Transverse colon (tissue), 4 donors: ENCODE measurements at places on chromosomes 1 and 21. TPM values are rescaled to one million over a fixed set of nuclear protein-coding genes. Genes with fewer than 3 reads are reported as not detected.

GRCh38 chr1:182111496-182111895, 50.0 kb upstream of the ZNF648 start:
- DNase-seq: peak; percentile 48
- no peak overlapping the region for H3K4me3 ChIP-seq
- H3K36me3 ChIP-seq: no peaks in the 10 kb centered on the region
- H3K27me3 ChIP-seq: no peaks in the 10 kb centered on the region

GRCh38 chr1:29096231-29096886, 27.3 kb downstream of the TMEM200B start:
- no peak overlapping the region for H3K4me3 ChIP-seq
- H3K27ac ChIP-seq: no peak overlapping the region
- H3K27me3 ChIP-seq: no peaks in the 10 kb centered on the region
- no peaks in the 10 kb centered on the region for H3K4me1 ChIP-seq

GRCh38 chr1:35726450-35727433, 8.1 kb upstream of the C1orf216 start:
- no peaks in the 10 kb centered on the region for H3K36me3 ChIP-seq
- H3K27me3 ChIP-seq: no peaks in the 10 kb centered on the region
- no peak overlapping the region for H3K4me3 ChIP-seq
- peak; percentile 41 for DNase-seq

DNA sequence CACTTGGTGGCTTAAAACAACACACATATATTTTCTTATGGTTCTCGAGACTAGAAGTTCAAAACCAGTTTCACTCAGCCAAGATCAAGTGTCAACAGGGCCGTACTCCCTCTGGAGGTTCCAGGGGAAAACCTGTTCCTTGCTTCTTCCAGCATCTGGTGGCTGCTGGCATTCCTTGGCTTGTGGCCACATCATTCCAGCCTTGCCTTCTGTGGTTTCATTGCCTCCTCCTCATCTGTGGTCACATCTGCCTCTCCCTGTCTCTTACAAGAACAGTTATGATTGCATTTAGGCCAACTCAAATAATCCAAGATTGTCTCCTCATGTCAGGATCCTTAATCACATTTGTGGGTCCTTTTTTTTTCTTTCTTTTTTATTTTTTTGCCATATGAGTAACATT, 240.7 kb upstream of the HOOK1 start:
- H3K4me1 ChIP-seq: no peaks in the 10 kb centered on the region
- no peak overlapping the region for H3K27ac ChIP-seq
- no peak for DNase-seq
- H3K27me3 ChIP-seq: no peaks in the 10 kb centered on the region
- no peaks in the 10 kb centered on the region for H3K36me3 ChIP-seq

GRCh38 chr1:76942549-76942948, 75.3 kb downstream of the ST6GALNAC5 start:
- H3K4me3 ChIP-seq: no peak overlapping the region
- no peak overlapping the region for H3K27ac ChIP-seq
- DNase-seq: no peak
- no peaks in the 10 kb centered on the region for H3K36me3 ChIP-seq

GRCh38 chr1:10495475-10495817, 20.7 kb downstream of the PEX14 start:
- peaks cover 12% of the 10 kb centered on the region for H3K4me1 ChIP-seq
- no peaks in the 10 kb centered on the region for H3K27me3 ChIP-seq
- H3K27ac ChIP-seq: peak overlapping the region; percentile 67
- no peak overlapping the region for H3K4me3 ChIP-seq
- DNase-seq: no peak
- H3K36me3 ChIP-seq: no peaks in the 10 kb centered on the region

DNA sequence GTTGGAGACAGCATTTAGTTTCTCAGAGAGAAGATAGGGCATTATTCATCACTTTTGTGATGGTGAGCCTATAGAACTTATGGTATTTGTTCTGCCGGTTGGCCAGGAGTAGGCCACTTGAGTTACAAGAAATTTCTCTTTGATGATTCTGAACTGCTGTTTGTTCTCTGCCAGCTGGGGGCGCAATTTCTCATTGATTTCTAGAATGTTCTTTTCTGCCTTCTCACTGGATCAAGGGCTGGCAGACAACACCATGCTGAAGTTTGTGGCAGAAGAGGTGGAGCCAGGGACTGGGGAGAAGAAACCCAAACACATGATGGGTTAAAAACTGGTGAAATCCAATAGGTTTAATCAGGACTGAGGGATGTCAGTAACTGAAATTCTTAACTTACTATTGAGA, 360.6 kb downstream of the FAM72C start:
- no peaks in the 10 kb centered on the region for H3K4me1 ChIP-seq
- DNase-seq: no peak
- no peak overlapping the region for H3K27ac ChIP-seq
- H3K27me3 ChIP-seq: no peaks in the 10 kb centered on the region

- peaks cover 9% of the 10 kb centered on the region for H3K27me3 ChIP-seq
- DNase-seq: peak; percentile 23
- H3K4me1 ChIP-seq: peaks cover 4% of the 10 kb centered on the region
- no peak overlapping the region for H3K4me3 ChIP-seq
- no peak overlapping the region for H3K27ac ChIP-seq
- H3K36me3 ChIP-seq: no peaks in the 10 kb centered on the region
These were observed 30.8 kb downstream of the TRIM67 start for GRCh38 chr1:231192620-231193163.

- H3K27ac ChIP-seq: no peak overlapping the region
- no peaks in the 10 kb centered on the region for H3K36me3 ChIP-seq
These were observed 31.9 kb downstream of the NSL1 start for GRCh38 chr1:212759683-212760082.

GRCh38 chr1:163744301-163744887, 422.6 kb downstream of the NUF2 start:
- no peaks in the 10 kb centered on the region for H3K27me3 ChIP-seq

DNA sequence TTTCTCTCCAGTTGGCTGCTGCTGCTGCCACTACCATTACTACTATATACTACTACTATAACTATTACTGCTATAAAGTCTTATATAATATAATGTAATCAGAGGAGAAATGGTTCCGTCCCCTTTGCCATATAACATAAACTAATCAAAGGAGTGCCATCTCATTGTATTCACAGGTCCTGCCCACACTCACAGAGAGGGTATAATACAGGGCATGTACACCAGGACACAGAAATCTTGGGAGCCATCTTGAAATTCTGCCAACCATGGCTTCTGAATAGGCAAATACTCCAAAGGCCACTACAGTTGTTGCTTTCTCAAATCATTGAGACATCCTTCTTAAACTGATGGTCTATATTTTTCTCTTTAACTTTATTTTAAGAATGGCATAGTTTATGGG, 6.9 kb upstream of the ZRANB2 start:
- no peak overlapping the region for H3K4me3 ChIP-seq
- no peaks in the 10 kb centered on the region for H3K27me3 ChIP-seq
- peak; percentile 38 for DNase-seq

GRCh38 chr21:23478381-23478780, 2128.9 kb downstream of the MRPL39 start:
- DNase-seq: no peak
- H3K27ac ChIP-seq: no peak overlapping the region
- H3K4me3 ChIP-seq: no peak overlapping the region
- no peaks in the 10 kb centered on the region for H3K4me1 ChIP-seq

GRCh38 chr1:205373798-205374175, 17.1 kb upstream of the KLHDC8A start:
- peaks cover 11% of the 10 kb centered on the region for H3K4me1 ChIP-seq
- no peak overlapping the region for H3K27ac ChIP-seq
- peaks cover 7% of the 10 kb centered on the region for H3K27me3 ChIP-seq
- no peaks in the 10 kb centered on the region for H3K36me3 ChIP-seq

DNA sequence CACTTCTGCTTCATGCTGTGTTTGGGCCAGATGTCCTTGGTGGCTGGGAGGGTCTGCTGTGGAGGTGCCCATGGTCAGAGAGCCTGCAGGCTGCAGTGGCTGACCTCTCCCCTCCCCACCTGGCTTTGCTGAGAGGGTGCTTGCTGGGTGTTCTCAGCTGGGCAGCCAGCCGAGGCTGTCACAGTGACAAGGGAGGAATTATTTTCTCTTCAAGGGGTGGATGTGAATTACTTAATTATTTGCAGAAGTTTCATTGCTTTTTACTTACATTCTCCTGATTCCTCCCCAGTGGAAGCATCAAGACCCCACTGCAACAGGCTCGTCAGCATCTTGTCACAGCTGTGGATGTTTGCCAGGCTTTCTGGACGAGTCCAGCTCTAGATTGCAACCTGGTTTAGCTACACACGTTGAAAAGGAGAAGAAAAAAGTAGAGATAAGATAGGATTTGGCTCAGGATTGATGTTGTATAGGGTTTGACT, 70.3 kb downstream of the GALNT2 start:
- H3K4me3 ChIP-seq: no peak overlapping the region
- H3K27me3 ChIP-seq: no peaks in the 10 kb centered on the region
- no peak for DNase-seq
- H3K36me3 ChIP-seq: no peaks in the 10 kb centered on the region
- no peak overlapping the region for H3K27ac ChIP-seq

DNA sequence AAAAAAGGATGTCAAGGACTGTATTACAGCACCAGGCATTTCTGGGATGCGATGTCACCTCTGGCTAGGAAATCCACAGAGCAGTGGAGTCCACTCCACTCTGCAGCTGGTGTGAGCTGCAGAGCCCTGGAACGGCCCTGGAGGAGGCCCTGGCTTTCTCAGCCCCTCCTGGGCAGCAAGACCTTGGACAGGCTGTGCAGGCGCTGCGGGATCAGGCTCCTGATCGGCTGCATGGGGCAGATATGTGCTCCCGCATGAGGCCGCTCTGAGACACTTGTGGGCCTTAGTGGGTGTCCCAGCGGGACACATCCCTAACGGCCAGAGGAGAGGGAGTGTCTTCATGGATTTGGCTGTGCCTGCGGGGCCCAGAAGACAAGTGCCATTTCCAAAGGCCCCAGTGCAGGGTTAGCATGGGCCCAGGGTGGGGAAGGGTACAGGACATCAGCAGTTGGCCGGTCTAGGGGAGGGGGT, 6.2 kb downstream of the DNMT3L start:
- no peaks in the 10 kb centered on the region for H3K27me3 ChIP-seq
- no peak overlapping the region for H3K27ac ChIP-seq
- no peaks in the 10 kb centered on the region for H3K4me1 ChIP-seq
- H3K36me3 ChIP-seq: no peaks in the 10 kb centered on the region
- no peak for DNase-seq

DNA sequence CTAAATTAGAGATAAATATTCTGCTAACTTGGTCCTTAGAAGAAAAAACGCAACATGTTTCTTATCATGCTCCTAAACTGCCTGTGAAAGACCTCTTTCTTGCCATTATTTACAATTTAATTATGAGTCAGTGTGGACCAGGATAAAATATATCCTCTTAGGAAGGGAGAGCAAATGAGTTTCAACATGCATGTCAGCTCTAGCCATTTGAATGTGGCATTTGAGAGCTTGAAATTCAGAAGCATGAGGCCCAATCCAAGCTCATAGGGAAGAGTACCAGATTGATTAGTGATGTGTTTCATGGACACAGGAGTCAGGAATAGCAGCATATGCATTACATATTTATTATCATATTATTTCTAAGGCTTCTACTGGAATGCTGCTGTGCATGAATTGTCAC, 39.3 kb downstream of the TBX15 start:
- DNase-seq: no peak
- no peaks in the 10 kb centered on the region for H3K27me3 ChIP-seq
- no peak overlapping the region for H3K4me3 ChIP-seq
- H3K27ac ChIP-seq: no peak overlapping the region

GRCh38 chr21:39217356-39218081, 34.3 kb upstream of the PSMG1 start:
- no peaks in the 10 kb centered on the region for H3K36me3 ChIP-seq
- H3K27ac ChIP-seq: no peak overlapping the region
- no peak for DNase-seq
- no peaks in the 10 kb centered on the region for H3K4me1 ChIP-seq
- H3K27me3 ChIP-seq: no peaks in the 10 kb centered on the region
- H3K4me3 ChIP-seq: no peak overlapping the region

GRCh38 chr1:36843906-36844610, 190.3 kb downstream of the GRIK3 start:
- H3K4me3 ChIP-seq: no peak overlapping the region
- no peak for DNase-seq
- no peaks in the 10 kb centered on the region for H3K4me1 ChIP-seq

DNA sequence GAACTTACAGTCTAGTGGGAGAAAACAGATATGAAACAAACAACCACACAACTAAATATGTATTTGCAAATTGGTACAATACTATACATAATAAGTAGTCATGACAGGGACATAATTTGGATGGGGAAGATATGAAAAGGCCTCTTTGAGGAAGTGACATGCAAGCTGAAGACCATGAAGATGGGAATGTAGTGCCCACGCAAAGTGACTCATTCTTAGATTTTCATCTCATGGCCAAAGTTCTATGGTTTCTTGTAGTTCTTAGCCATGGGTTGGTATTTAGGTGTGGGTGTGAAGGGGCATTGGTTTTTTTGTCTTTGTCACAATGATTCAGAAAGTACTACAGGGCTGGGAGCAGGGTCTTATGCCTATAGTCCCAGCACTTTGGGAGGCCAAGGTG, 105.4 kb upstream of the FAM78B start:
- H3K27me3 ChIP-seq: no peaks in the 10 kb centered on the region
- no peak overlapping the region for H3K4me3 ChIP-seq
- H3K36me3 ChIP-seq: no peaks in the 10 kb centered on the region
- H3K4me1 ChIP-seq: no peaks in the 10 kb centered on the region

- DNase-seq: no peak
- H3K4me3 ChIP-seq: no peak overlapping the region
- no peaks in the 10 kb centered on the region for H3K4me1 ChIP-seq
- H3K27me3 ChIP-seq: no peaks in the 10 kb centered on the region
- H3K27ac ChIP-seq: no peak overlapping the region
- no peaks in the 10 kb centered on the region for H3K36me3 ChIP-seq
These were observed 270.0 kb downstream of the USP25 start for GRCh38 chr21:15999741-16000140.

DNA sequence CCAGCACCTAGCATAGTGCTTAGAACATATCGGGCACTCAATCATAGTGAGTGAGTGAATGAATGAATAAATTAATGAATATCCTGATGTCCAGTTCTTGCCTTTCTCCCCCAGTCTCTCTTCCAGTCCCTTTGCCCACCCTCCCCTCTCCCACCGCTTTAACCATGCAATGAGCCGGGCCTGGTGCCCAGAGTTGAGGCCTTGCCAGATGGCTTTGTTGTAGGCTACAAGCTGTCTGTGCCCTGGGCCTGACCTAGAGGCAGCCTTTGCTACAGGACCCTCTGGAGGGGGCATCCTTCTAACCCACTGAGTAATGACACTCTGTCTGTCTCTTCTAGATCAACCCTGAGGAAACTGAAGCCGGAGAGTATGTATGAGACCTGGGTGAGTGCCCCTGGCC, 6.9 kb downstream of the CASQ1 start:
- no peak for DNase-seq
- H3K27me3 ChIP-seq: no peaks in the 10 kb centered on the region
- no peak overlapping the region for H3K4me3 ChIP-seq
- no peak overlapping the region for H3K27ac ChIP-seq
- H3K4me1 ChIP-seq: peaks cover 4% of the 10 kb centered on the region

GRCh38 chr1:4694492-4694891, 40.1 kb downstream of the AJAP1 start:
- no peaks in the 10 kb centered on the region for H3K4me1 ChIP-seq
- H3K27me3 ChIP-seq: no peaks in the 10 kb centered on the region
- DNase-seq: no peak

The OR2T35 gene
- total RNA-seq: not detected

The HOOK1 gene
- total RNA-seq: 7.8 TPM

The CDC42 gene
- total RNA-seq: 181 TPM

The SLC45A1 gene
- total RNA-seq: 5.6 TPM

The CFAP45 gene
- not detected for total RNA-seq

The F5 gene
- total RNA-seq: 0.37 TPM

The SHISAL2A gene
- not detected for total RNA-seq
